CD4-positive, alpha-beta T cell treated with Interleukin-6 at 100 ng/mL for 8 hours (primary cell): ENCODE measurements at places on chromosomes 13 and 19.

DNA sequence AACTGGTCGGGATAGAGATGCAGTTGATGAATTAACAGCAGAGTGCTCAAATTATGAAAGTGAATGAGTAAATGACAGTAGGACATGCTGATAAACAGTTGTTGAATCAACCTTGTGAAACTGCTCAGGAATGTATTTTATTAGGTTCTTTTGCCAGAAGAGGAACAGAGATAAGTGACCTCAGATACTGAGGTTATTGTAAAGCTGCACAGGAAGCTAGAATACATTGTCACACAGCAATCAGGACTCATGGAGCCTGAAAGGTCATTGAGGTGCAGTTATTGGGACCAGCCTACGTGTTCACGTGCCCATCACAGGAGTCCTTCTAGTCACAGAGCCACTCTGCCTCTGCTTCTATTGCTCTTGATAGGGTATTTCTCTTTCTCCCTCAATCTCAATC, 47.5 kb upstream of the MED4 start:
- DNase-seq, result no peak

DNA sequence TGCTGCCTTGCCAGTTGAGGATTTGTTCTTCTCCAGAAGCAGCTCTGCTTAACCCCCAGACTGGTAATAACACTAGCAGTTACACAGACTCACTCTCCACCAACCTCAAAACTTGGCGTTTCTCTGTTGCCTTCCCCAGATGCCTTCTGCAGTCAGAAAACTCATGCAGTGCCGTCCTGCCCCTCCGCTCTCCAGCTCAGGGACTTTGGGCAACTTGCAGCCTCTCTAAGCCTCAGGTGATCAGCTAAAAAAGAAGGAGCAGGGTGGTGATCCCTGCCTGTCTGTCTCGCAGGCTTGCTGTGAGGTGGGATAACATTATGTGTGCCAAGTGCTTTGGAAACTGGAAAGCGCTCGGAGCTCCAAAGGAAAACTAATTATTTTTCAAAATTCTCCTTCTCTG, 391.6 kb downstream of the HS6ST3 start:
- no peak for DNase-seq

- DNase-seq, result no peak
Observed at GRCh38 chr13:59476366-59476765, 687.4 kb downstream of the DIAPH3 start.

- DNase-seq, result peak; percentile 73
Observed at GRCh38 chr13:30464496-30465342, 1.0 kb downstream of the HMGB1 start.

DNA sequence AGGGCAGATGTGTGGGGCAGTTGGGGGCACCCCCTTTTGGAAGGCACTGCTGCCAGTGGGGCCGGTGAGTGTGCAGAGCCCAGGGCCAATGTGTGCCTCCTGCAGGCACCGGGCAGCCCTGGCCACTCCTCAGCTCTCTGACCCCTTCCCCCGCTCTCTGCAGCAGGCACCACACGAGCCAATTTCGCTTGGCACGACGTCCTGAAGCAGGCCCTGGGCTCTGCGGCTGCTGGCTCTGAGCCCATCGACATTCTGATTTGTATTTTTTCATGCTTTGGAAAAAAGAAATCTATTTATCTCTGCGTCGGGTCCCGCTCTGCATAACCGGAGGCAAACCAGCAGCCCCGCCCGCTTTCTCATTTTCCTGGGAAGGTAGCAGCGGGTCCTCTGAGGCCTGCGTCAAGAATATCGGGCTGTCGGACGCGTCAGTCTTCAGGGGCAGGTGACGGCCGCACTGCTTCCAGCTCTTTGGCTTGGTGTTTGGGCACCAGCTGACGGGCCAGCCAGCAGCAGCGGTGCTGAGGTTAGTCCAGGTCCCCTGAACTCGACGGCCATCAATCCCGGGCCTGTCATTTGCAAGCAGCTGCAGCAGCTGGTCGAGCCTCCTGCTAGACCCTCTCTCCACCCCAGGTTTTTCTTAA, 134.3 kb downstream of the KDM4B start:
- DNase-seq, result no peak

GRCh38 chr19:49512970-49513745, 697 bp downstream of the FCGRT start:
- no peak for DNase-seq
